ENCODE measurements at places on chromosomes 2 and 18.

GRCh38 chr18:36685580-36685979 lies 143.2 kb downstream of the TPGS2 start:
- no peak for DNase-seq

GRCh38 chr18:40832362-40832761 lies 1122.7 kb upstream of the PIK3C3 start:
- DNase-seq = no peak

GRCh38 chr18:32437100-32437834 lies 33.4 kb downstream of the GAREM1 start:
- DNase-seq = no peak

DNA sequence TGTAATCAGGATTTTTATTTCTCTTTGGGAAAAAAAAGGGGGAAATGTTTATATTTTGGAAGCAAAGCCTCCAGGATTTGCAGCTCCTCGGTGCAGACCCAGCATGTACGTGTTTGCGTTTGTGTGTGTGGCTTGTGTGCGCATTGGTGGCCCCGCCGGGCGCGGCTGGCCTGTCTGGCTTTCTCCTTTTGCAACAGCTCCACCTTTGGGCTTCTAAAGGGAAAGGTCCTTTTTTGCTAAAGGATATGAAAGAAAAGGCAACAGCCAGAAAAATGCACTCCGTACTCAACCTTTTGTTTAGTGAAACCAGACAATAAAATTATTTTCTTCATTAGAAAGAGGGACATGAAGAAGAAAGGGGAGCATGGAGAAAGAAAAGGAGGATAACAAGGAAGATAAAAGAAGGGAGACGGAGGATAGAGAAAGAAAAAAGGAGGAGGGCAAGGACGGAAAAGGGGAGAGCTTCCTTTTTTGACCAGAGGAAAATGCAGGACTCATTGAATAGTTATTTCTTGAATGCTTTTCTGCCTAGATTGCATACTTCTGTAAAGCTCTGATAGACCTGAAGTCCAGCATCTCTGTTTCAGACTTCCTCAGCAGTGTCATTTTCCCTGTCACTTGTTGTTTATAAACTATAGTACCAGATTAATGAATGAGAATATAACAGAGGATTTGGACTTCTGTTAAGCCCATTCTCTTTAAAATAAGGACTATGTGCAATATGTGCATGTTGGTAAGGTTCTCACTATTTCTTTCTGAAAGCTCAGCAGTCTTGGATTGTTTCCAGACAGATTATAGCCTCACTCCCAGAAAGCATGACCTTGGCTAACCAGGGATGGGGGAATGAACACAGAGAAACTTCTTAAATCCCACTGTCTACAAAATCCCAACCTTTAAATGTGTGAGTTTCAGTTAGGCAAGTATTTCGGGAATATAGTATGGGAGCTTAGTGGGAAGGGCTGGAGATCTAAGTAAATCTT lies 563.1 kb upstream of the PIK3C3 start:
- DNase-seq = peak; percentile 55

- DNase-seq = no peak
Measured at GRCh38 chr2:163736433-163737189, 803 bp upstream of the FIGN start.

DNA sequence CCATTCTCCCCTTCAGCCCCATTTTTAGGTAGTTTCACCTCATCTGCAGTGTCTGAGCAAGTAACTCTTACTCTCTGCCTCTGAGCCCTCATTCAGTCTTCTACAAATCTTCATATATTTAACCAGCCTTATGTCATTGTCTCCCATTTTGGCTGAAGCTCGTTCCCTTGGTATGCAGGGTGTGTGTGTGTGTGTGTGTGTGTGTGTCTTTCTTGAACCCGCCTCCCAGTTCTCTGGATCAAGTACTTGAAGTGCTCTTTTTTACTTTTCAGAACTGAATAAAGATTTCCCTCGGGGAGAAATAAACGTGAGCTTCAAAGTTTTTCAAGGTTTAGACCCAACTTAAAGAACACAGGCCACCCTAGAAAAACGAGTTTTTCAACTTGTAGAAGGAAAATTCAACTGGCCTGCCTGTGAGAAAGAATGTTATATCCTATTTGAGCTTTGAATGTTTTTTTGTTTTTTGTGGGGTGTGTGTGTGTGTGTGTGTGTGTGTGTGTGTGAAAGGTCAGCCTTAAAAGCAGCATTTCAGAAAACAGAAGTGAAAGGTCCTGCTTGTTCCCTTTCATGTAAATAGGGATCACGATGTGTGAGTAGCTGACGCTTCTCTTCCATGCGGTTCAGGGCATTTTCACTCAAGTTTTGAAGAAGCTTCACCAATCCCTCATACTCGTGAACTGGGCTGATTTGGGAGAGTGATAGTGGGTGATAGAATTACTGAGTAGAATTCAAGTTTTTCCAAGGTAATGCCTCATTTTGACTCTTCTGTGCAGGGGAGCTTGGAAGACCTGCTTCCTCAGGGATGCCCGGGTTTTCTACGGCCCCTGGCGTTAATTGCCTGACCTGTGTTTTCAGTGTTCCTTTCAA lies 50.6 kb upstream of the EML6 start:
- no peak for DNase-seq

DNA sequence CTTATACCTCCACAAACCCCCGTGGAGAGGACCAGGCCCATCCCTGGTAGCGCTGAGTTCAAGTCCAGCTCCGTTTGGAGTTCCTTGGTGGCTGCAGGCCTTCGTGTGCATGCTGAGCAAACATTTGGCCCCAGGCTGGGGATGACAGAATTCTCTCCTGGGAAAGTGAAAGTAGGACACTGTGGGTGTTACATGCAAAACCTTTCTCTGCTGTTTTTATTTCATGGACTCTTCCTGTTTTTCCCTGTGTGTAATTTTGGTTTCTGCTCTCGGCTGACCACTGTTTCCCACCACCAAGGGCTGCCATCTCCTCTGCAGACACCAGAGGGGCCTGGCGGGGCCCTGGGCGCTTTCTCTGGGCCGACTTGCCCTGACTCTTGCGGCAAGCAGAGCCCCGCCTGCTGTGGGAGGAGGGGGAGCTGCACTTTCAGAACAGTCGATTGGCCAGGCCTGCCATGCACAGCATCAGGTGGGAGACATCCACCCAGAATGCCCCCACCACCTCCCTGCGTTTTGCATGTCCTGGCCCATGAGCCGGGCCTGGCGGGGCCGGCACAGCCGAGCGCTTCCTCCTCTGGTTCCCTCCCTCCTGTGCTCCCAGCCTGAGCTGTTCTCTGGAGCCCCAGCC lies 102.4 kb downstream of the CABLES1 start:
- DNase-seq = no peak

DNA sequence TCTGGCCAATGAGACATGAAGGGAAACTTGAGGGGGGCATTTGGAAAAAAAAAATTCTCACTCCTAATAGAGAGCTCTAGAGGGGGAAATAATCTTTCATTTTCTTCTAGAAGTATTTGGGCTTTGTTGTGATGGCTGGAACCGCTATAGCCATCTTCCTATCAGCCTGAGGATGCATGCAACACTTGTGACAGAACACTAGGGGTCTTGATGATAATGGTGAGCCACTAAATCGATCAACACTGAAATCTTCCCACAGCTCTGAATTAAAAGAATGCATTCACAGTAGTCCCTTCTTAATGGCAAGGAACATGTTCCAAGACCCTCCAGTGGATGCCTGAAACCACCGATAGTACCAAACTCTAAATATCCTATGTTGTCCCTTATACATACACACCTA lies 325.3 kb downstream of the LNPK start:
- DNase-seq = no peak

DNA sequence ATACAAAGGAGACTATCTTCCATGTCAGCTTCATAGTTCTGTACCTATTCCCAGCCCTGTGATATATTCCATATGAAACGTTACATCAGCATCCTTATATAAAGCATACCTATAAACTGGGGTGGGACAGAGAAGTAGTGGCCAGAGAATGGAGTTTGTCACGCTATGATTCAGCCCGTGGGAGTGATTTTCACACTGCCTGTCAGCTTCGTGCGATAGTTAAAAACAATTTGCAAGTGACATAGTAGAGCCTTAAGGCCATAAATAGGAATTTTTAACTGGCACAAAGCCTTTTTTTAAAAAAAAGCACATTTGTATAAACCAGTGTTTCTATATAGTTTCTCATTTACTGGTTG lies 30.2 kb downstream of the PKP4 start:
- DNase-seq = no peak

GRCh38 chr18:36454848-36455458 lies 157.4 kb downstream of the FHOD3 start:
- DNase-seq = no peak

DNA sequence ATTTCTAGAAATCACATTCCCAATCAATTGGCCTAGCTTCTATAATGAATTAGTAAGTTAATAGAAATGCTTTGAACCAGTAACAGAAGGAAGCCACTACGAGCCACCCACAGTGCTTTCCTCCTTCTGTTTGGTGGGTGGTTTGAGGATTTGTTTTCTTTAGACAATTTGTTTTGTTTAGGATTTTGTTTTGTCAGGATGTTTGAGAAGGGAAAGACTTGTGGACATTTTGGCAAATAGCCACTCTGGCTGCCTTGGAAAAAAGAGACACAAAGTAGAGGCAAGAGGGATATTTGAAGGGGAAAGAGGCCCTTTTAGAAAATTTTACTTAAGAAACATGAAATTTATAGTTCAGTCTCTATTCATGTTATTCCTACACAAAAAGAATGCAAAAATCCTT lies 47.7 kb downstream of the TANK start:
- no peak for DNase-seq

GRCh38 chr2:29113891-29114321 lies 1.3 kb upstream of the CLIP4 start:
- no peak for DNase-seq

DNA sequence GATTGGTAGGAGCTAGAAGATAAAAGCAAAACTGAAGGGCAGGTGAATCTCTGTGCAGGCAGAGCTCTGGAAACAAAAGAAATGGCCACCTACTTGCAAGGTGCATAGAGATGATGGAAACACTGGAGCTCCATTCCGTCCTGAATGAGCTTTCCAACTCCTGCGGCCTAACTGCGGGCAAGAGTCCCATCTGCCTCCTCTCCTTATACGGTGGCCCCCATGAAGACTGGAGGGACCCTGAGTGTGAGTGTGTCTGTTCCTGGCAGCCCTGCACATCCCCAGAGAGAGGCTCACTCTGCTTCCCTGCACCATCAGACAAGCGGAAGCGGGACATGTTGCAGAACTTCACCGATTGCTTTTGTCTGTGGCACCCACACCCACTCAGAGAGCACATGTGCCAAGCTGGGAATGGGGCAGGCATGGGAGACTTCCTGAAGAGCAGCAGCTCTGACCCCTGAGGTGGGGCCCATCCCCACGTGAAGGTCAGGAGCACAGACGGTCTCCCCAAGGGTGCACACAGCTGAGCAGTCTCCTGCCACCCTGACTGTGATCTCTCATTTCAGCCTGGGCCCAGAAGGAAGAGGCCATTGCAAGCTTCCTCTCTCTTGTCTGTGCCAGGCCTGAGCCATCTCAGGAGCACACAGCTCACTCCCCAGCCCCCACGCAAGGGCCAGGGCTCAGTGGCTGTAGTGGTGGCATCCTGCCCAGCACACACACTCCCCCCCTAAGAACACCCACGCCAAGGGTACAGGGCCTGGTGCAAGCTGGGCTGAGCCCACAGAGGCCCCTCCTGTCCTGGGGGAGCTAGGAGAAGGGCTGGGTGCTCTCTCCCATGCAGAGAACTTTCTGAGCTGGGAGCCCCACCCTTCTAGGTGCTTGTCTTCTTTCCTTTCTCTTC lies 75.3 kb downstream of the STPG4 start:
- DNase-seq = no peak

- peak; percentile 46 for DNase-seq
Measured at GRCh38 chr18:6543330-6543908, 128.7 kb upstream of the L3MBTL4 start.

- DNase-seq = no peak
Measured at GRCh38 chr2:169653636-169654035, 40.6 kb downstream of the CFAP210 start.

GRCh38 chr2:71042287-71042686 lies 26.2 kb upstream of the NAGK start:
- DNase-seq = no peak

GRCh38 chr2:63553049-63553448 lies 35.2 kb downstream of the WDPCP start:
- no peak for DNase-seq

GRCh38 chr2:203549406-203549805 lies 14.3 kb upstream of the RAPH1 start:
- no peak for DNase-seq

GRCh38 chr2:212940816-212941215 lies 210.6 kb downstream of the IKZF2 start:
- peak; percentile 75 for DNase-seq

DNA sequence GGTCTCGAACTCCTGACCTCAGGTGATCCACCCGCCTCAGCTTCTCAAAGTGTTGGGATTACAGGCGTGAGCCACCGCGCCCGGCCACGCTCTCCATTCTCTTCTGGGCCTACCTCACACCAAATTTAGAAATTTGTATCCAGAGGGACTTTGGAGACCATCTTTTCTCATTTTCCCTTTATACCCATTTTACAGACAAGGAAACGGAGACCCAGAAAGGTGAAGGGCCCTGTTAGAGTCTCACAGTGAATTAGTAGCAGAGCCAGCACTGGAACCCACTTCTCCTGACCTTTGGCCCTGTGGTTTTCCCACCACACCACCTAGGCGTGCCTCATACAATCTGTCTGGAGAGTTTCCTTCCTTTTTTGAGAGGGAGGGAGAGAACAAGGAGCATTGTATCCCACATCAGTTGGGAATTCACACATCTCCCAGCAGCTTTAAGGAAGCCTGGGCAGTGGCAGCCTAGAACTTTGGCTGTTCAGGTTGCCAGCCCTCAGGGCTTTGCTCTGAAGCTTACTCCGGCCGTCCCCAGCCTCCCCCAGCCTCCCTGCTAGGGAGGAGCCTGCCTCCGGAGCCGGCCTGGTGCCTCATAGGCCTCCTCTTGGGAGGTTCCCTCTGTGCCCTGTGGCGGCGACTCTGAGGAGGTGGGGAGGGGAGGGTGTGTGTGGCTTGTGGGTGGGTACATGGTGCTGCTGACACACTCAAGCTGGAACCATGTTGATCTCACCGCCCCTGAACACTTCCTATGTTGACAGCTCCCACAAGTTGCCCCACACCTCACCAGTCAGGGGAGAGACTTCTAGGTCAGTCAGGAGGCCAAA lies 13.8 kb downstream of the FOSL2 start:
- no peak for DNase-seq

- no peak for DNase-seq
Measured at GRCh38 chr2:117128461-117128860, 686.0 kb upstream of the DDX18 start.

GRCh38 chr18:27136208-27136535 lies 48.9 kb downstream of the CHST9 start:
- DNase-seq = no peak

Measured in DMS 273 treated with DMSO at 0.1 percent for 48 hours (cell line).